NCI-H2107 (cell line): ENCODE measurements at places on chromosomes 3 and 15.

DNA sequence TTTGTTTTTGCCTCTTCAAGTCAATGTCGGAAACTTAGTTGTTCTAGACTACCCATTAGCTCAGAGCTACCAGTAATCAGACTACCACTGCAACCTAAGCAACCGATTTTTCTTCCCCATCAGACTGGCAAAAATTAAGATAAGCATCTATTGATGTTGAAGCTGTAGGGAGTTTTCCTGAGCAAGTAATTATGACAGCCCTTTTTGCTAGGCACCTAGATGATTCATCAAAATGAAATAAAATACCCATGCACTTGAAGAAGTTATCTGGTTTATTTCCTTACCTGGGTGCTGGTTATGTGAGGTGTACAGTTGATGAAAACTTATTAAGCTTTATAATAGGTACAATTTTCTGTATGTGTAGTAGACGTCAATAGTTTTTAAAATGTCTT is 554 bp upstream of the COMMD4 start:
- DNase-seq = no peak

DNA sequence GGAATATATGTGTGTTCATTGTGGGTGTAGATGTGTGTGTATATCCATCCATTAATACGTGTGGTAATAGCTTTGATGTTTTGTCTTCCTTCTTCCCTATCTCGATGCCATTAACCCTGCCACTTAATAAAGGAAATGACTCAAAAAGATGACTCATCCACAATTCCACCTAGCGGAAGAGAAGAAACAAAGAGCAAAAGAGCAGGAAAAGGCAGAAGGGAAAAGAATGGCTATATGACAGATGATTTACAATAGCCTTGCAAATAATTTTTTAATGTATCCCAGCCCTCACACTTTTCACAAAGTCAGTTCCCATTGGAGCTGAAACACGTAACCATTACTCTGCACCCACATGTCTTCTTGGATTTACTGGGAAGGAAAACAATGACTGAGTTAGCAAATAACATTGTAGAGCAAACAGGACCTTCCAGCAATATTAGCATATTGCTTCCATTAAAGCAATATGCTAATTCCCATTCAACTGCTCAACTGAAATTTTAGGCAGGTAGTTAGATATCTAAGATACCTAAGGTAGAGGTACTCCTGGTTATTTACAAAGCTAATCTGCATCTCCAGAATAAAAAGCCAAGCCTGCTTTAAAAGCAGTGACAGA is 197.2 kb downstream of the KCNAB1 start:
- DNase-seq = no peak

GRCh38 chr3:112634786-112635541 is 6.0 kb downstream of the CCDC80 start:
- peak; percentile 58 for DNase-seq

DNA sequence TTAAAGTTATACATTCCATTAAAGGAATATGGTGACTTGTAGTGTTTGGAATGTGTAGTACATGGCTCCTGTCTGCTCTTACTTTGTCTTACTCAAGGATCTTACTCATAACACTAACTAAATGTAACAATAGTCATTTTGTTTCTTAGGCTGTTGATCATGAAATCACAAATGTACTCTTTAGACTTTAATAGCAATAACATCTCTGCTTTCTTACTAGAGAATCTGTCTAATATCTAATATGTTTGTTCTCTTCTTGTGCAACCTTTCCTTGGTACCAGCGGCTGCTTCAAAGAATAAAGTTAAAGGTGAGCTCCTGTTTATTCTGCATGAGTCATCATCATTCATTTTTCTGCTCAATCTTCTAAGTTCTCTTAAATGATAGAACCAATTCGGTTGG is 767.5 kb downstream of the CADM2 start:
- no peak for DNase-seq

DNA sequence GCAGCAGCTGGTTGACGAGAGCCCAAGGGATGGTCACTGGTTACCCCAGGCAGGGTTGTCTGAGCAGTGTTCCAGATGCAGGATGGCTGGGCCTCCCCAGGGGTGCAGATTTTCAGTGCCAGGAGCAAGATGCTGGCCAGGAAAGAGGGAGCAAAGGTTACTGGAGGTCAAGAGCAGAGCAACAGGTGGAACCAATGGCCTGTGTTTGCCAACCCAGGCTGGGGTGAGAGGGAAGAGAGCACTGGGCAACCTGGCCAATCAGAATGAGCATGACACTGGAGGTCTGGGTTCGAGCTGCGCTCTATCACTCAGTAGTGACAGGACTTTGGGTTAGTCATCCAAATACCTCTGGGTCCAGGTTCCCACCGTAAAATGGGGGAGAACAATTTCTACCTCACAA is 90.6 kb upstream of the TLE3 start:
- no peak for DNase-seq

DNA sequence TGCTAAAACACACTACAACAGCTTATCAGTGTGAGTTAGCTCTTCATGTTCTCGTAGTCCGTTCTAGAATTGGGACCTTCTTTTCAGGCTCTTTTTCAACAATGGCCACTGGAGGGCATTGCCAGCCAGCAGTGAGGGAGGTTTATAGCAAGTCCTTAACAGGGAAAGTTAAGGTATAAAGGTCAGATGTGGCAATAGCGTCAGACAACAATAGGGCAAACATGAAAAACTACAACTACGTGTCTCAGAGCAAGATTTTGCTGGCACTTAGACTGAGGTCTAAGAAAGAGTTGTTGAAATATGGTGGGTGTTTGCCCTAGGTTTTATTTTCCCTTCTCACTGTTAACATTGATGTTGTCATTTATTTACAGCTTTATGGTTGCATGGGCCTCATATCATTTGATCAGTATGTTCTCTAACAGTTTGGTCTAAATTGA is 161.4 kb downstream of the GMNC start:
- no peak for DNase-seq

DNA sequence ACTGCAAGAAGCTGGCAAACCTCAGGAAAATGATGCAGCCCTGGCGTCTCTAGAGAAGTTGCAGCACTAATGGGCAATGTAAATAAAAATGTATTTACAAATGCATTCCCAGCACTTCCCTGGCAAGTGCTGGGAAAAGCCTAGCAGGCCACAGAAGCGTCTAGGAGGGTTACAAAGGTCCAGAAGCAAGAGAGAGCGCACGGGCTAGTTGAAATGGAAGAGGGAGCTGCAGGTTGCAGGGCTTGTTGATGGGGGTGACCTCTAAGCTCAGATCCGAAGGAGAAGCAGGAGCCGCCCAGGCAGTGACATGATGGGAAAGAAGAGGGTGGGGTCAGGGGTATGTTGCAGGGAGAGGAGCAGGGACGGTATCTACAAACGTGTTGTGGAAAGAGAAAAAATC is 2.7 kb upstream of the KNL1 start:
- DNase-seq = no peak

GRCh38 chr15:37289109-37289765 is 188.9 kb upstream of the MEIS2 start:
- no peak for DNase-seq

GRCh38 chr15:80183886-80184285 is 31.1 kb downstream of the FAH start:
- no peak for DNase-seq

GRCh38 chr3:63042833-63043232 is 167.6 kb upstream of the CADPS start:
- no peak for DNase-seq

DNA sequence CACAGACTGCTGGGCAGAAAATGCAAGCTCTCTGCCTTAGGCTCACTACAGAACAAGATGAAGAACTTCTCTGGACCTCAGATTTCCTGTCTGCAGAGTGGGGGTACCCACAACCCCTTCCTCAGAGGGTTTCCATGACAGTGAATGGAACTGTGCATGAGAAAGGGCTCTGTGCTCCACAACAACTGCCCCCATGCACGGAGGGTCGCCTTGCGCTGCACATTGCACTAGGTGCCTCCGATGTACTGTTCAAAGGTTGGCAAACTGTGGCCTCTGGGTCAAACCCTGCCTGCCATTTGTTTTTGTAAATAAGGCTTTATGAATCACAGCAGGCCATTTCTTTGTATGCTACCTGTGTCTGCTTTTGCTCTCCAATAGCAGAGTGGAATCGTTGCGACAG is 172.0 kb downstream of the RAB11A start:
- no peak for DNase-seq

DNA sequence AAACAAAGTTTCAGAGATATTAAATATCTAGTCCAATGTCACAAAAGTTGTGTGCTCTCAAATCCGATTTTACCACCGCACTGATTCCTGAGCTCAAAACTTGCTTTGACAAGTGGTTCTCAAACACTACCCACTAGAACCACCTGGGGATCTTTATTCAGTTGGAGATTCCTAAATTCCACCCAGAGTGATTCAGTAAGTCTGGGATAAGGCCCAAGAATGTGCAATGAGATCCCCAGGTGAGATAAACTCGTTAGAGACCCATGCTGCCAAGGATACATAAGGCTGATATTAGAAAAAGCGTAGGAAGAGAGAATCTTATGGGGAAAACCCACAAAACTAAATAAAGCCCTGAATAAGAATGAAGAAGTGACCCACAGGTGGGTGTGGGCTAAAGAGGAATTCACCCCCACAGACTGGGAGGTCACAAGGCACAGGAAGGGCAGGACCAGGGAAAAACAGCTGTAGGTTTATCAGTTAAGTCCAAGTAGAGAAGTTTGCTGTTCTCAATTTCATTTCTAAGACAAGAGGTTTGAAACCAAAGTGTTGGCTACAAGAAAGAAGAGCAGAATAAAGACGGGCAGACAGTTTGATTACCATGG is 11.5 kb upstream of the RPS17 start:
- no peak for DNase-seq

DNA sequence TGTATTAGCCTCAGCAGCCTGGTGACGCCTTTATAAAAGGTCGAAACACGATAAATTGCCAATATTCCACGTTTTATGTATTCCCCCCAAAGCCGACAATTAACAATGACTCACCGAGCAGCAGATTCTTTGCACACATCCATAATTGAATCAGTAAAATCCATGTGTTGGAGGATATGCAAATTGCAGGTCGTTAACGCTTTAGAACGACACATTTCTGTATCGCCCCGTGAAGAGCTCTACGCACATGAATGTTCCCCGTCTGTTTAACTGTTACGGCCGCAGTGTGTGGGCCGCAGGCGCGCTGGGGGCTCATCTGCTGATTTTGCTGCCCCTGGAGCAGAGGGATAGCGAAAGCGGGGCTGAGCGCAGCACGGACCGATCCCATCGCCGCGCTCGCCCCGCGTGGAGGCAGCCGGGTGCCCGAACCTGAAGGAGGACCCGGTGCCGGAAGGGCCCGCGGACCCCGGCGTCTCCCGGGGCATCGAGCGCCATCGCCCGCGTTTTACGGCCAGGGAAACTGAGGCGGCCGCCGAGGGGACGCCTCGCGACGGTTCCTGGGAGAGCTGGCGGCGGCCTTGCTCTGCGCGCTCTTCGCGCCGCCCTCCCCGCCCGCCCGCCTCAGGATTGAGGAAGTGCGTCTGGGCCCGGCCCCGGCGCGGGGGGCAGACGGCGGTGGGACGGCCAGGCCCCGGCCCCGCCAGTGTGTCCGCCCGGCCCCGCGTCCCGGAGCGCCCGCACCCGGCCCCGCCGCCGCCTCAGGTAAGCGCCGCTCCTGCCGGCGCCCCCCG is at the start of gene LRRK1:
TSS of gene LRRK1 (plus strand) at position 668 of the 791 bp plus-strand sequence. CDS start 5,276 bp downstream, outside the sequence.
- no peak for DNase-seq

DNA sequence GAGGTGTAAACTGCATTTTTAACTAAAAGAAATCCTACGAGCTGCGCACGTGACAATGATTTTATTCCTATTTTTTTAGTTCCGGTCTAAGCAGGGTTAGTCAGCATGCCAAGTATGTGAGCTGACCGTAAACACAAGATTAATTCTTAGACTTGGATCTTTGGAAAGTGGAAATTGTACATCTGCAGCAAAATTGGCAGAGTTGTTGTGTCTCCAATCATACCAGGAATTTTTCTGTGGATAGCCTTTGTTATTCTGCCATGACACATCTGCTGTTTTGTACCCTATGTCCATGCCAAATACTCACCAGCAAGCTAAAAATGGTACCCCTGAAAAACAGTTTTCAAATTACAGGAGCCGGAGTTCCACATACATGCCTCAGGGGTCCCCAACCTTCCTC is 562.5 kb downstream of the UNC13C start:
- no peak for DNase-seq

- DNase-seq = no peak
Measured at GRCh38 chr3:126866175-126866759, 116.6 kb upstream of the PLXNA1 start.

GRCh38 chr3:162568706-162569105 is 1072.1 kb downstream of the OTOL1 start:
- no peak for DNase-seq

GRCh38 chr3:124424396-124424795 is 305.9 kb upstream of the UMPS start:
- DNase-seq = no peak

DNA sequence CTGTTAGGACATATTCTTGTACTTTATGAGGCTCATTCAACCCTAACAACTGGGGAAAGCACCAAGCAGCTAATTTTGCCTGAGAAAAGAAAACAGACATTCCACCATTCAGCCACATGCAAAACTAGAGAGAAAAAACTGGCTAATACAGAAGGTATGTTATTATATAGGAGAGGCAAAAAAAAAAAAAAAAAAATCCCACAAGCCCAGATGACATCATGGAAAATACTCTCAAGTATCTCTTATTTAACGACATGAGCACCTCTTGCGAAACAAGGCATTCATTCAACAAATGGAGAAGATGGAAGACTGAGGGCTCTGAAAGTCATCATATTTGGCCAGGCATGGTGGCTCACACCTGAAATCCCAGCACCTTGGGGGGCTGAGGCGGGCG is 61.5 kb downstream of the PRICKLE2 start:
- DNase-seq = no peak

DNA sequence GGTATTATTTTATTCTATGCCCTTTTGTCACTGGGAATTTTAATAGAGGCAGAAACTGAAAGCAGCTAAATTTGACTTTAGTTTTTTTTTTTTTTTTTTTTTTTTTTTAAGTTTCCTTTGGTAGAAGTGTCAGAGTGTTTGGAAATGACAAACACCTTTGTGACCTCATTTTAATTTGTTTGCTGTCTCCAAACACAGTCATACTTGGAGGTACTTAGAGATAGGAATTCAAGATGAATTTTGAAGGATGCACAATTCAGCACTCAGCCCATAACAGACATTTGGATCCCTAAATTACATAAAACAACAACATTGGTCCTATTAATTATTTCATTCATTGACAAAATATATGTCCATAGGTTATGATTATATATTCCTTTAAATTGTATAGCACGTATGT is 43.4 kb upstream of the NAALADL2 start:
- no peak for DNase-seq

- peak; percentile 48 for DNase-seq
Measured at GRCh38 chr3:160869825-160870224, 113.8 kb downstream of the PPM1L start.

DNA sequence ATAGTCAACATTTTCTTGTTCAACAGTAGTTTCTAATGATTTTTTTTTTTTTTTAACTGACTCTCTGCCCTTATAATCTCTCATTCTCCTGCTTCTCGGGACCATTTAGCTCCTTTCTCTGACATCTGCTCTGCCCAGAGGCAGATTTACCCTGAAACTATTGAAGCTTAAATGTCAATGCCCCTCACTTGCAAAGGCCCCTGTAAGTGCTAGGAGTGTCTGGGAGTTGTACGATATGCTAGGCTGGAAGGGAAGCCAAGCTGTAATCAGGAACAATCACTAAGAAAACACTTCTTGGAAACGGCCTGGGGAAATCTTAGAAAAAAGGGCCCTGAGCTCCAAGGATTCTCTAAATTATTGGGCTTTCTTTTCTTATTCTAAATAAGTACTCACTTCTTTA is 5.8 kb upstream of the PLOD2 start:
- DNase-seq = no peak
